Frontal cortex (tissue), 4 donors: ENCODE measurements at places on chromosomes 11 and 22. TPM values are rescaled to one million over a fixed set of nuclear protein-coding genes. Genes with fewer than 3 reads are reported as not detected.

Gene DDT
- total RNA-seq, result 24.9 TPM

DNA sequence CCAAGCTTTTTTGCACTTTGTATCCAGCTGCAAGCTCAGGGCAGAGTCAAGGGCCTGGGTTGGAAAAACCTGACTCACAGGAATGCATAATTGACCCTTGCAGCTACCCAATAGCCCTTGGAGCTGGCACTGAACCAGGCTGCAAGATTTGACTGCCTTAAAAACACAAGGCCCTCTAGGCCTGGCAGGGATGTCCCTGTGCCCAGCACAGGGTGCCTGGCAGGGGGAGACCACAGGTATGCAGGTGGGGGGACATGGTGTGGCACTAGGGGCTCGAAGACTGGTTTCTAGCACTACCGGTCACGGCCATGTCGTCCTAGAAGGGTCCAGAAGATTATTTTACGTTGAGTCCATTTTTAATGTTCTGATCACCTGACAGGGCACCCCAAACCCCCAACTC, 30.2 kb downstream of the SBF1 start:
- DNase-seq, result no peak

Gene LAYN
- total RNA-seq, result 4.1 TPM

- DNase-seq, result peak; percentile 49
These were observed 866 bp downstream of the EXPH5 start for GRCh38 chr11:108592591-108593213.

DNA sequence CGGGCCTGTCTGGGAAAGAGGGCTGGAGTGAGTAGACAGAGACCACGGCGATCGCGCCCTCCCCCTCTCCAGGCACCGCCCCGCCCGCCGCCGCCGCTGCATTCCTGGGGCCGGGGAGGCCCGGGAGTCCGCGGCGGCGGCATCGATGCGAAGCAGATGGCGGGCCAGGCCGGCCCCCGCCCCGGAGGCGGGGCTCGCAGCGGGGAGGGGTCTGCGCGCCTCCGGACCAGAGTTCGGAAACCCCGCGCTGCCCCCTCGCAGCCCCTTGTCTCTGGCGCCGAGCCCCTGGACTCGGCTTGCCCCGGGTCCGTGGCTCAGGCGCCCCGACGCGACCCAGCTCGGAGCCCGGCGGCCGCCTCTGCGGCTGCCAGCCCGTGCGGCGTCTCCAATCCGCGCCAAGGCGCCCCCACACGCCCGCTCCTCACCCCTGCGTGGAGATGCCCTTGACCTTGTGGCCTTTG, 1.3 kb downstream of the SCARF2 start:
- DNase-seq, result no peak

Gene CDON
- total RNA-seq, result 32.6 TPM

GRCh38 chr11:131649856-131650255, 279.4 kb downstream of the NTM start:
- no peak for DNase-seq

GRCh38 chr11:77340501-77340900, 39.0 kb upstream of the GDPD4 start:
- DNase-seq, result no peak

Gene FAM180B
- not detected for total RNA-seq

- no peak for DNase-seq
These were observed 24.0 kb downstream of the PLAAT3 start for GRCh38 chr11:63590024-63590788.

Gene GGTLC2
- not detected for total RNA-seq

Gene OR4D5
- under 0.01 TPM for total RNA-seq

Gene BRSK2
- 35.9 TPM for total RNA-seq

GRCh38 chr11:15093432-15093831, 20.0 kb downstream of the CALCB start:
- DNase-seq, result no peak

- DNase-seq, result no peak
These were observed 2.0 kb downstream of the MYOD1 start for GRCh38 chr11:17721242-17721999.

Gene DKK3
- total RNA-seq, result 225 TPM

DNA sequence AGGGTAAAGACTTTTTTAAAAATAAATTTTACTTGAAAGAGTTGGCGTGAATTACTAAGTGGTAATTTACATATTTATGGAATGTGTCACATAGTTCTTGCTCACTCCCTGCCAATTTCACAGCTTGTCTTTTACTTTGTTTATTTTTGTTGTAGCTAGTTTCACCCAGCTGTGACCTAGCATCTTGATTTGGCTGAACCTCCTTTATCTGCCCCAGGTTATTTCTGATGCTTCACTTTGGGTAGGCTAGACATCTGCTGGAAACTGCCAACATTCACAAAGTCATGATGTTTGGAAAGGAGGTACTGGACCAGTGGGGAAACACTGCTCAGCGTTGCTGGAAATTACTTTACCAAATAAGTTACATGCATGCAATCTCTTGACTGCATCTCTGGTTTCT, 1676.0 kb upstream of the RAG2 start:
- DNase-seq, result no peak
